ENCODE measurements at places on chromosomes 1 and 21. TPM values are rescaled to one million over a fixed set of nuclear protein-coding genes. Genes with fewer than 3 reads are reported as not detected.

Gene HAO2
- not detected for total RNA-seq

Gene UBXN10
- 0.81 TPM for total RNA-seq

Gene REN
- total RNA-seq = not detected

- no peak for DNase-seq
Observed at GRCh38 chr1:92882819-92883218, 51.0 kb downstream of the RPL5 start.

DNA sequence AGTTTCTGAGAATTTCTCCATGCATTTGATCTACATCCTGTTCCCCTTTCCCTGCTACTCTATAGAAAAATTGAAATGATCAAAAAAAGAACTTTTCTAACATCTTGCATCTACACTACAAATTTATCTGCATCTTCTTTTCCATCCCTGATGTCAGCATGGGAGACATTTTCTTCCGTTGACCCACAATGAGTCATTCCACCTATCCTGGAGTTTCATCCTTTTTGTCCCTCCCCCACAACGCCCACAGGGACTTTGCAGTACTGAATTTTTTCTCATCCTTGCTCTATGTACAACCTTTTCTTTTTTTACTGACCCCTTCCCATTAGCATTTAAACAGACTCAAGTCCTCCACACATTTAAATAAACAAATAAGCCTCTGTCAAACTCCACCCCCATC lies 112.2 kb upstream of the MROH9 start:
- no peak for DNase-seq

- DNase-seq = no peak
Observed at GRCh38 chr1:16321176-16321867, 31.0 kb downstream of the FBXO42 start.

GRCh38 chr1:210754878-210755665 lies 378.9 kb downstream of the KCNH1 start:
- DNase-seq = no peak

DNA sequence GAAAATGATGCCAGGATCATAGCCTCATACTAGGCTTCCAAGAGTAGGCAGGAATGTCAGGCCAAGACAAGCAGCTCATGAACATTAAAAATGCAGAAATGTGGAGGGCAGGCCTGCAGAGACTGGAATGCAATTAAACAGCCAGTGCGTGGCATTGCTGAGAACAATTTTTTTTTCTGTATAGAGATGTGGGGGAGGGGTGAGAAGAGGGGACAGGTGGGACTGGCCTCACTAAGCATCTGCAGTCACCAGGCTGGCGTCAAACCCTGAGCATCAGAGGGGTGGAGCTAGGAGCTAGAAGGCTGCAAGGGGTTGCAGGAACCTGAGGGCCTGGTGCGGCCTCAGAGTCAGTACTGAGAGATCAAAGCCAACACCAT lies 114.1 kb downstream of the TNR start:
- no peak for DNase-seq

- no peak for DNase-seq
Observed at GRCh38 chr1:212060632-212061472, 25.3 kb downstream of the DTL start.

DNA sequence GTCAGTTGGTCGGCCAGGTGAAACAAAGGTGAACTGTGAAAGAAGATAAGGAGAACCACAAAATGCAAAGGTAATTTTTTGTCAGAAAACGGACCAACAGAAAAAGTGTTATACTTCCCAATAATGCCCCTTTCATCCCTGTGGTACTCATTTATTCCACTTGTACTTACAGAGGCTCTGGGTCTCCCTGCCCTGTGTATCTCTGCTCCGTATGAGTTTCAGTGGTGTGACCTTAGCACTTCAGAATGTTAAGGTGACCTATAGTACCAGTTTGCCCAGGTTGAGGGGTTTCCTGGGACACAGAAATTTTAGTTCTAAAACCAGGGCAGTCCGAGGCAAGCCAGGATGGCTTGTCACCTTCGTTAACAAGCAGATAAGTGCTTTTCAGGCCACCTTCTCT lies 254.8 kb downstream of the OLFM3 start:
- DNase-seq = no peak

DNA sequence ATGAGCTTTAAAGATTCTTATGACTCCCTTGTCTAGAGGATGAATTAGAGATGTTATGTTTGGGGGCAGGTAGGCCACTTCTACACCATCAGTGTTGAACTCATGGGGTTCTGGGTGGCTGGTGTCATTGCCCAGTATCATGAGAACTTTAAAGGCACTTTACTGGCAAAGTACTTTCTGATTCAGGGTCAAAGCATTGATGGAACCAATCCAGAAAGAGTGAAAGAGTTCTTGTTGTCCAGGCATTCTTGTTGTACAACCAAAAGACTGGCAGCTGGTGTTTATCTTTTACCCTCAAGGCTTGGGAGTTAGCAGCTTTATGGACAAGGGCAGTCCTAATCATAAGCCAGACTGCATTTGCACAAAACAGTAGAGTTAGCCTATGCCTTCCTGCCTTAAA lies 673.0 kb downstream of the USP25 start:
- no peak for DNase-seq

Data from T-helper 17 cell (primary cell).